ENCODE measurements at places on chromosomes 11 and 22.

- H3K4me1 ChIP-seq: no peaks in the 10 kb centered on the region
- DNase-seq: no peak
- H3K4me3 ChIP-seq: no peak overlapping the region
- H3K36me3 ChIP-seq: no peaks in the 10 kb centered on the region
- H3K27me3 ChIP-seq: no peaks in the 10 kb centered on the region
- H3K27ac ChIP-seq: no peak overlapping the region
These were observed 113.6 kb upstream of the ANO5 start for GRCh38 chr11:22079133-22079872.

GRCh38 chr11:34259087-34259486 lies 98.7 kb downstream of the ABTB2 start:
- no peak for DNase-seq
- no peak overlapping the region for H3K4me3 ChIP-seq
- no peaks in the 10 kb centered on the region for H3K36me3 ChIP-seq
- H3K27ac ChIP-seq: no peak overlapping the region
- peaks cover 2% of the 10 kb centered on the region for H3K4me1 ChIP-seq
- H3K27me3 ChIP-seq: no peaks in the 10 kb centered on the region

DNA sequence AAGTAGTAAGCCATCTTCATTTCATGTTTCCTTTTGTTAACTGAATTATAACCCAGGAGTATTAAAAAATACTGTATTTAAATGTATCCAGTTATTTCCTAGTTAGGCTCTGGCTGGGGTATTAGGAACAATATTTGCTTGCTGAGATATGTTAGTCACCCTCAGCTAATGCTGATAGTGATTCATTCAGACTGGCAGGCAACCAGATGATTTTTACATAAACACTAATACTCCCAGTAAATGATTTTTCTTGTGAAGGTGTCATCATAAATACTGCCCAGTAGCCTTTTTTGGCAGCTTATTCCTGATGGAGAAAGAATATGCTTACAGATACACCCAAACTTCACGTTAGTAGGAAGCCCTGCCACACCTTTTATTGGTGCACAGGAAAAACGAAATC lies 8.1 kb downstream of the YWHAH start:
- H3K4me1 ChIP-seq: no peaks in the 10 kb centered on the region
- no peaks in the 10 kb centered on the region for H3K27me3 ChIP-seq
- no peak overlapping the region for H3K4me3 ChIP-seq
- H3K36me3 ChIP-seq: peaks cover 7% of the 10 kb centered on the region
- no peak overlapping the region for H3K27ac ChIP-seq
- DNase-seq: no peak

DNA sequence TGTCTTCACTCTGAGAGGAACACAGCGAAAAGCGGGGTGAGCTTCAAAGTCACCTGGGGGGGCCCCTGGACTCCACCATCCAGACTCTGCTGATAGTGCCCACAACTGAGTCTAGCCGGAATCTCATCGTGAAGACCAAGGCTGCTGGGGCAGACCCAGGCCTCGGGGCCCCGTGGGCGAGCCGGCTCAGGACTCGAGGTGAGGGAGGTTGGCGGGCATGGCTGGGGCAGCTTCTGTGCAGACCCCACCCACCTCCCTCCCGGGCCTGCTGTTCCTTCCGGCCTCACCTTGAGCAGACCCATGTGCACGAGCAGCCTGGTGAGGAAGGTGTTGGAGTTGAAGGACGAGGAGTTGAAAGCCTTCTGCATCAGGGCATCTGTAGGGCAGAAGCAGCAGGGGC lies 8.7 kb upstream of the CHADL start:
- no peaks in the 10 kb centered on the region for H3K4me1 ChIP-seq
- no peak overlapping the region for H3K4me3 ChIP-seq
- H3K27ac ChIP-seq: no peak overlapping the region
- H3K36me3 ChIP-seq: peaks cover 68% of the 10 kb centered on the region
- DNase-seq: no peak

DNA sequence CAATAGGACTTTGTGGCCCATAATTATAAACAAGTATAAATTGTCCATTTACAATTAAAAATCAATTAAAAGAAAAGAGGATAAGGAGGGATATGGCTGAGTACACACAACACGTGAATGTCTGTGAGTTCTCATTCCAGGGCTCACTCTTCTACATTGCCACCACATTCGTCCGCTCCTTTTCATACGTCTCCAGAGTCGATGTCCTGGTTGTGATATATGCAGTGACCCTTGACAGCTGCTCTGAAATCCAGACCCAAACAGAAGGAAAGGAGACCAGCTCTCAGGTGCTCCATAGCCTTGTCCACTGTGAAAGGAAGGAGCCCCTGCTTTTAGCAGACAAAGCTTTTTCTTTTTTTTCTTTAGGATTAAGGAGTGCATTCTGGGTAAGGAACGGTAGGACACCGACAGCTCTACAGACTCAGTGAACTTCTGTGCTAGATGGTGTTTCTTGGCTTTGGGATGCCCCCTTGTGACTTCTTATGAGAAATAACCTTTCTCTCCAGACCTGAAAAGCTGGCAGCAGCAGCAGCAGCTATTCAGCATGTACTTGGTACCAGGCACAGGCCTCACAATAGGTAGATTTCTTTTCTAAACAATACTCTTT lies 19.7 kb upstream of the DNAJB13 start:
- H3K36me3 ChIP-seq: peaks cover 10% of the 10 kb centered on the region
- no peaks in the 10 kb centered on the region for H3K4me1 ChIP-seq

Data from iPS DF 6.9 (cell line).